AG20443 (cell line): ENCODE measurements at places on chromosomes 2 and 18.

DNA sequence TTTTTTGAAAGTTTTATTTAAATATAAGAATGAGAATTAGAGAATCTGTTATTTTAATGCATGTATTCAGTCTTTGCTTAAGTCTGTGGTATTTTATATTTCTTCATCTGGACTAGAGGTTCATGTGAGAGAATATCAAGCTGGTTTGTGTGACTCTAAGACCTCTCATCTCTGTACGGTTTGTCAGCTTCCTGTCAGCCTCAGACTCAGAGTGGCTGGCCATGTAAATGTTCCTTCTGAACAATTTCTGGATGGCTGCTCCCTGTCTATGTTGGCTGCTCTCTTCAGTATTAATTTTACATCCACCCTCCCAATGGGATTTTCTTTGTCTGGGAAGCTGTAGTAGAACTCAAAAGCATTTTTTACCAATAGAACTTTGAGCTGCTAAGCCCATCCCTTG lies 225.3 kb upstream of the THUMPD2 start:
- DNase-seq, result peak; percentile 30

- DNase-seq, result no peak
Observed at GRCh38 chr2:17272170-17272569, 246.1 kb downstream of the RAD51AP2 start.

DNA sequence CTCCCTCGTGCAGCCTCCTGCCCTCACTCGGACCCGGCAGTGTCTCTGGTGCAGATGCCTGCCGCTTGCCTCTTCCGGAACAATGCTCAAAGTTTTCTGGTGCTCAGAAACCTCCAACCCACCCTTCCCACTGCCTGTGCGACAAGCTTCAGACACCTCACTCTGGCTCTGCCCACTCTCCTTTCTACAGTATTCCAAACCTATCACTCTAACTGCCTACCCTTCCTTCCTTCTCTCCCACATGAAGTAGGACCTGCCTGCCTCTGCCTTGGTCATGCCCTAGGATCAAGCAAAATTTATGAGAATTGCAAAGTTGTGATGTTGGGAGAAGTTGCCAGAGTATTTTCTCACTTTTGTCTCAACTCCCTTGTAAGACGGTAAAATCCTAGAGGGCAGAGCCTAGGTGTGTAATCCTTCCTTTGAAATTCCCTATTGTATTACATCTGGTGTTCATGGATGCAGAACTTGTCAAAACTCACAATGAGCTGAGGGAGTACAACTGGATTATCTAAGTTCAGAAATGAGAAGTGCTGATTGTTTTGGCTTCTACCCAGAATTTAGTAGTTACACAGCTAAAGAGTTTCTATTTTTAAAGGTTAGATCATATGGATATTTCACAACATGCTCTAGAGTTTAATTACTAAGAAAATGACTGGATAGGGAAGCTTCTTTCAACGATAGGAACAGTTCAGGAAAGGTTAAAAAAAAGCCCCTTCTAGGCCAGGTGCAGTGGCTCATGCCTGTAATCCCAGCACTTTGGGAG lies 7.2 kb downstream of the NPC1 start:
- no peak for DNase-seq

GRCh38 chr18:49030138-49030537 lies 79.4 kb upstream of the SMAD7 start:
- no peak for DNase-seq

GRCh38 chr18:6949800-6950586 lies 167.6 kb downstream of the LAMA1 start:
- DNase-seq, result no peak

GRCh38 chr2:152454371-152454770 lies 119.4 kb downstream of the FMNL2 start:
- no peak for DNase-seq

GRCh38 chr2:220469201-220469600 lies 841.8 kb downstream of the SLC4A3 start:
- no peak for DNase-seq

- DNase-seq, result no peak
Observed at GRCh38 chr2:153222231-153223165, 256.1 kb downstream of the RPRM start.

- no peak for DNase-seq
Observed at GRCh38 chr2:69743847-69744264, 1.9 kb downstream of the ANXA4 start.

DNA sequence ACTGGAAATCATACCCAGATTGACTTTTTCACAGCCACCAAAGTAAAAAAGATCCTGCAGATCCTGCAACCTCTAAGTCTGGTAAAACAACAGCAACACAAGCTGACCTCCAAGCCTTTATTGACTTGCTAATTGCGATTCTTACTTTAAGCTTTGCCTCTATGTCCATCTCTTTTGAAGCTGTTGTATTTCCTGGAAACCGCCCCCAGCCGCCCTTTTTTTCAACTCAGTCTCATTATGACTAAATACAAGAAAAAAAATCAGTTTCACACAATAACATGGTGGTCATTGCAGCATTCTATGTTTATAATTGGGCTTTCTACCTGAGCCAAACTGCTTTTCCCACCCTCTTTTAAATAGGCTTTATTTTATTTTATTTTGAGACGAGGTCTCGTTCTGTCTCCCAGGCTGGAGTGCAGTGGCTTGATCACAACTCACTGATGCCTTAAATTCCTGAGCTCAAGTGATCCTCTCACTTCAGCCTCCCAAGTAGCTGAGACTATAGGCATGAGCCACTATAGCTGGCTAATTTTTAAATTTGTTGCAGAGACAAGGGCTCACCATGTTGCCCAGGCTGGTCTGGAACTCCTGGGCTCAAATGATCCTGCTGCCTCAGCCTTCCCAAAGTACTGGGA lies 76.2 kb downstream of the MOGAT1 start:
- DNase-seq, result no peak

DNA sequence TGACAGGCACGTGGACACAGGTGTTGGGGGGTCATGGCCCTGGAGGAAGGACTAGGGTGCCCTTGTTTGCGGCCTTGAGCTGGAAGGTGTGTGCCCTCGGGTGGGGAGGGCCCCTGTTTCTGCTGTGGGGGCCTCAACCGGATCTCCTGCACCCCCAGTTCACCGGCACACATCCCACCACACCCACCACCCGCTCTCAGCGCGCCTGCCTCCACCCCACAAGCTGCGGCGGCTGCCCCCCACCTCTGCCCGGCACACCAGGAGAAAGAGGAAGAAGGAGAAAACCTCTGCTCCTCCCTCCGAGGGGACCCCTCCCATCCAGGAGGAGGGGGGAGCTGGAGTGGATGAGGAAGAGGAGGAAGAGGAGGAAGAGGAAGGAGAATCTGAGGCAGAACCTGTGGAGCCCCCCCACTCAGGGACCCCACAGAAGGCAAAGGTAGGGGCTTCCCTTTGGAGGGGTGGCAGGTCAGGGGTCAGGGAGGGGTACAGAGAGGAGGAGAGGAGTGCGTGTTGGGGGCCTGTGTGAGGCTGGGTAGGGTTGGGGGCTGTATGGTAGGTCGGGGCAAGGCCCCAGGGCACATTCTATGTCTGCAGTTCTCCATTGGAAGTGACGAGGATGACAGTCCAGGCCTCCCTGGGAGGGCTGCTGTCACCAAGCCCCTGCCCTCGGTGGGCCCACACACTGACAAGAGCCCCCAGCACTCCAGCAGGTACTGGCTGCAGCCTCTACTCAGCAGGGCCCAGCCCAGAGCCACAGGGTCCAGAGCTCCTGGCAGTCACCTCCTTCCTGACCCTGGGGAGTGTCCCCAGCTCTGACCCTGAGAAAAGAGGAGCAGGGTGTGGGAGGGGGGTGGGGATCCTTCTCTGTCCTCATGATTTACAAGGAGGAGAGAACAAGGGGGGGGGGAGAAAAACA lies 1.8 kb downstream of the SLC4A3 start:
- no peak for DNase-seq

- DNase-seq, result no peak
Observed at GRCh38 chr18:50313031-50313607, 25.6 kb upstream of the CXXC1 start.

- DNase-seq, result no peak
Observed at GRCh38 chr2:226274143-226274542, 525.5 kb downstream of the IRS1 start.

GRCh38 chr2:240213476-240214421 lies 73.3 kb upstream of the OTOS start:
- no peak for DNase-seq

GRCh38 chr18:77046409-77046808 lies 86.2 kb downstream of the MBP start:
- DNase-seq, result no peak
